ENCODE measurements at places on chromosomes 1 and 21.

DNA sequence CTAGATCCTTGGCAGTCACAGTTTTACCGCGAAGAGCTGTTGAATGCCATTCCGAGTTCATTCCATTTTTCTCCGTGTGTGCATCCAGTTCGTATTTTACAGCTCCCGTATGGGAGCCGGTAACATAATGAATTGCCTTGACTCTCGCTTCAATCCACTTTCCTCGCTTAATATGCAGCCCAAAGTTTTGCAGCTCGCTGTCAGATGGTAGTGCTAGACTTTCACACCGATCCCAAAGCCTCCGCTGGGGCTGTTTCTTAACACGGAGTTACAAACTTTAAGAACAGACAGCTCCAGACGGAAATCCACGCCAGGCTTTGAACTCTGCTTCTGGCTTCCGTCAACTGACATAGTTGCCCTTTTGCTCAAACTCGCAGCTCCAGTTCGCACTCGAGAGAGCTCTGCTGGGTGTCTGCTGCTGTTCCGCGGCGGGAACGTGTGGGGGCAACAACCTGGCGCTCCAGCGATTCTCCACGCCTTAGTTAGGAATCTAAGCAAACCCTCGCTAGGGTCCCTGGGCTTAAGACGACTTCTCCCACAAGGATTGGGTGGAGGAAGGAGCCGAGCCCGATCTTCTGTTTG lies 3.5 kb upstream of the ARID1A start:
- peak; percentile 70 for DNase-seq

DNA sequence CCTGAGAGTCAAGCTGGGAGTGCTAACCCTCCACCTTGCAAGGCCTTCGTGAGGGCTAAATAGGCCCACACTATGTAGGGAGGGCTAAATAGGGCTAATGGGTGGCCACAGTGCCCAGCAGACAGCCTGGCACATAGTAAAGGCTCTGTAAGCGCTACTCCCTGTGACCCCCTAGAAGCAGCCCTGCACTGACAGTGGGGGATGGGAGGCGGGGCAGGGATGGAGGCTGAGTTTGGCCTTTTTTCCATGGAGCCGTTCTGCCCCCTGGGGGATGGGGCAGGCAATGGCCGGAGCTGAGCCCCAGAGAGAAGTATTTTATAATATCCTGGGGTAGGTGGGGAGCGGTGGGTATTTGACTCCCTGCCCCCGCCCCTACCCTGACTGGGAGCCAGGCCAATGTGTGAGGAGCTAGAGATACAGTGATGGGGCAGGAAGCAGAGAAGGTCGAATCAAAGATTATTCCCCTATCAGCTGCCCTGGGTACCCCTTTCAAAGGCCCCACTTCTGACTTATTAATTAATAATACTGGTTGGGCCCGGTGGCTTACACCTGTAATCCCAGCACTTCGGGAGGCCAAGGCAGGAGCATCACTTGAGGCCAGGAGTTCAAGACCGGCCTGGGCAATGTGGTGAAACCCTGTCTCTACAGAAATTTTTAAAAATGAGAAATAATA lies 42.3 kb downstream of the LACTBL1 start:
- DNase-seq = no peak

- no peak for DNase-seq
These were observed 390.7 kb upstream of the ZP4 start for GRCh38 chr1:238281418-238281817.

DNA sequence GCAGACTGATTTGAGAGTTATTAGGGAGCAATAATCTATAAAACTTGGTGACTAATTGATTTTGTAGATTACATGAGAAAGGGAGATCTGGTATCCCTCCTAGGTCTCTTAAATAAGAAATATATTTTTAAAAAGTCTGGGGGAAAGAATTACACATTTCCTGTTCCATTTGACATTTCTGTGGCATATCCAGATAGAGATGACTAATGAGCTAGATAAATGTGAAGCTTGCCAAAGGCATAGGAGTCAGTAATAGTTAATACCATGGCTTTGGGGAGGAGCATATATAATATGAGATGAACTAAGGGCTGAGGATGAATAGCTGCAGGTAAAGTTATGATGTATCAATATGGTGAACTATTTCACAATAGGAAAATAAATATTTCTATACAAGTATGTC lies 663.7 kb downstream of the PTPRC start:
- peak; percentile 57 for DNase-seq

GRCh38 chr1:116943438-116943837 lies 33.7 kb downstream of the PTGFRN start:
- no peak for DNase-seq

DNA sequence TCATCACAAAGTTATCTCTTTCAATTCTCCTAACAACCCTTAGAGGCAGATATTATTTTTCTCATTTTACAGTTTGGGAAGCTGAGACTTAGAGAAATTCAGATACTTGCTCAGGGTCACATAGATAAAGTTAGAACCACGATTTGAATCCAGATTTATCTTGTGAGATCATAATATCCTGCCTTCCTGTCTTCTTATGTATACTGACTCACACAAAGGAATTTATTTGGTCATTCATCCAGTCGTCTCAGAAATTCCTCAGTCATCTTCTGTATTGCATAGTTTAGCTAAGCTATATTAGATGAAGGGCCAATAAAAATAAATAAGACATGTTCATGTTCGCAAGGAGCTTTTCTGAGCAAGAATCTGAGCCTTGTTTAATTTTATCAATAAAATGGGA lies 35.8 kb upstream of the RUNX1 start:
- DNase-seq = peak; percentile 67

DNA sequence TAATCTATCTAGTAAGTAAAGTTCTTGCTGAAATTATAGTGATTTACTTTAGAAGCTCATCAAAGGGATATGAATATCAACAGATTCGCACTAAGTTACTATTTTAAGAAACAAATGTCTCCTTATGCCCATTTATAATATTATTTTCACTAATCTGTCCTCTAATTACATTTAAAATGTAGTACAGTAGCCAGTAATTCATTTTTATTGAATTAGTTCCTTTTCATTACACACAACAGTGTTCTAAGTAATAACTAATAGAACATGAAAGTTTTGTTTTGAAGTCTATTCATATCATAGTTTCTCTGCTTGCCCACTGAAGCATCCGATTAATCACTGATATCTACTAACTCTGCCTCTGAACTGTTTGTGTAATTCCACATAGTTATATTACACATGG lies 225.8 kb downstream of the NEGR1 start:
- DNase-seq = no peak

- DNase-seq = no peak
These were observed 200.0 kb downstream of the KCNK2 start for GRCh38 chr1:215282557-215282956.

- no peak for DNase-seq
These were observed 250.9 kb downstream of the BACH1 start for GRCh38 chr21:29549614-29550013.

DNA sequence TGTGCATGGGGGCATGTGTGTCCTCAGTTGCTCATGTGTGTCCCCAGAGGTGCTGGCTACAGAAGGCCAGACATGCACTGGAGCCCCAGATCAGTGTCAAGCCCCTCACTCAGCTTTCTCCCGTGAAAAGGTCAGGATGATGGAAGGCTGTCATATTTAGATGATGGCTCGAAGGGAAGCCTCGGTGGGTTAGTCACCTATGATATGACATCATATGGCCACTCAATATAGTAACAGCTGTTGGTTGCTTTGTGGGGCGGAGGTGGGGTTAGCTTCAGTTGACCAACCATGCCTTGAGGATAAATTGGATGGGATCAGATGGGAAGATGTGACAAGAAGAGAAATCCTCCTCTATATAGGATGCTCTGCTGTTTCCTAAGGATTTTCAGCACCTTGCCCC lies 43.5 kb upstream of the ATF3 start:
- DNase-seq = no peak

DNA sequence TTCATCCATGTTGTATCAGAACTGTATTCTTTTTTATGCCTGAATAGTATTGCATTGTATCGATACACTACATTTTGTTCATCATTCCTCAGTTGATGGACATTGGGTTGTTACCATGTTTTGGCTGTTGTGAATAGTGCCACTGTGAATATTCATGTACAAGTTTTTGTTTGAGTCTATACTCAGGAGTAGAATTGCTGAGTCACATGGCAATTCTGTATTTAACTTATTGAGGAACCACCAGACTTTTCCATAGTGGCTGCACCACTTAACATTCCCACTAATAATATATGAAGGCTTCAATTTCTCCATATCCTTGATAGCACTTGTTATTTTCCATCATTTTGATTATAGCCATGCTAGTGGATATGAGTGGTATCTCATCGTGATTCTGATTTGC lies 56.2 kb downstream of the ALG6 start:
- DNase-seq = no peak

DNA sequence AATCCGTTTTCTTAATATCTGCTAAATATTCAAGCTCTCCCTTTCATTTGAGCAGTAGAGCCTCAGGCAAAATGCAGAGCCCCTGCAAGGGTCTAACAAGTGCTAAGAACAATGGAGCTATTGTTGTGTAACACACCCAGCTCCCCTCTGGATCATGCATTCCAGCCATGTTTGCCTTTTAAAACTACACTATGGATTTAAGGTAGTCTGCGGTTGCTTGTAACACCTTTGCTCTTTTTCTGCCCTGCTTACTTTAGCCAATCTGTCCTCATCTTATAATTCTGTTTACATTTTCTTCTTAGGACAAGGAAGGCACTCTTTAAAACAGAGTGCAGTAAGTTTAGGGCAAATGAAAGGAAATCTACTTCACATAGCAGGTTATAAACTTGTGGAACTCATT lies 60.0 kb upstream of the C1orf105 start:
- no peak for DNase-seq

GRCh38 chr1:234911787-234912186 lies 216.8 kb downstream of the TOMM20 start:
- DNase-seq = peak; percentile 53

DNA sequence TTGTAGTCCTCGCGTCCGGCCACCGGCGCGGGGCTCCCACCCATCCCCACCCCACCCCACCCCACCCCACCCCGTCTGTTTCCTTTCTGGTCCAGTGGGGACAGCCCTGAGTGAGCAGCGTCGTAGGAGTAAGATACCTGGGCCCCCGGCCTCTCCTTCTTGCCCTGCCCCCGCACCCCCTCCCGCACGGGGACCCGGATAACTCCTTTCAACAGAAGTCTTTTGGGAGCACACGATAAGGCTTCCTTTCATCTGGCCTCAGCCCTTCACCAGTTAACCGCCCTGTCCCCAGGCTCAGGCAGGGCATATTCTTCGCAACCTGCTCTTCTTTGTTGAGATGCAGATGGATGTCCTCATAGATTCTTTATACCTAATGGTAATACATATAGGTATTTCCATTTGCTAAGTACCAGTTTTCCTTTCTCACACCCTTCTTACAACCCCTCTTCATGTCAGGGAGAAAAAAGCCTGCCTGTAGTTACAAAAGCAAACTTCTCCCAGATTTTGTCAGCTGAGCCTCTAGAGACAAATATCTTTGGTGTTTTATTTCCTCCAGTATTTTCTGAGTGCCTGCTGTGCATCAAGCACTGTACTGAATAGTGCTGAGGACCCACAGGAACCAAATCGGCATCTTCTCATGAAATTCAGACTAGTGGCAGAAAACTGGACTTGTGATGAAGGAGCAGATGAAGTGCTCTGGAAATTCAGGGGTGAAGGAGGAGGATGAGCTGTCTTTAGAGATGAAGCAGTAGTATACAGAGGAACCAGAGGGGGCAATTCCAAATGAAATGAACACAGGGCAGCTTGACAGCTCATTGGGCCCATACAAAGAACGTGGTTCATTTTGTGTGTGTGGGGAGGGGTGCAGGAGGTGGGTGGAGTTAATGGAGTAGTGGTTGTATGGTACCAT lies 33.6 kb downstream of the SLC2A1 start:
- no peak for DNase-seq

GRCh38 chr1:55374801-55375616 lies 159.8 kb upstream of the USP24 start:
- DNase-seq = no peak

DNA sequence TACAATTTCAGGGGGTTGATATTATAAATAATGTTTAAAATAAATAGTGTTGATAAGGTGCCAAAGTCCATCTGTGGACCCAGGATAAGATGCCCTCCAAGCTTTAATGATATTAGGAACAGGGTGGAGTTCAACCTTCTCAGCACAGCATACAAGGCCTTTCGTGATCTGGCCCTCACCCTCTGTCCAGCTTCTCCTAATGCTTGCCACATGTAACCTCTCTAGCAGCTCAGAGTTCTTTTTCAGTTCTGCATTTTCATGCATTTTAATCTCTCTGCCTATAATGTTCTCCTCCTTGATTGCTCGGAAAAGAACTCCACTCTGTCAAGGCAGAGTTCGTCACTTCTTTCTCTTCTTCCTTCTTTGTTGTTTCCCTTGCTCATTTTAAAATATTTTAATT lies 21.4 kb upstream of the SMAP2 start:
- no peak for DNase-seq

DNA sequence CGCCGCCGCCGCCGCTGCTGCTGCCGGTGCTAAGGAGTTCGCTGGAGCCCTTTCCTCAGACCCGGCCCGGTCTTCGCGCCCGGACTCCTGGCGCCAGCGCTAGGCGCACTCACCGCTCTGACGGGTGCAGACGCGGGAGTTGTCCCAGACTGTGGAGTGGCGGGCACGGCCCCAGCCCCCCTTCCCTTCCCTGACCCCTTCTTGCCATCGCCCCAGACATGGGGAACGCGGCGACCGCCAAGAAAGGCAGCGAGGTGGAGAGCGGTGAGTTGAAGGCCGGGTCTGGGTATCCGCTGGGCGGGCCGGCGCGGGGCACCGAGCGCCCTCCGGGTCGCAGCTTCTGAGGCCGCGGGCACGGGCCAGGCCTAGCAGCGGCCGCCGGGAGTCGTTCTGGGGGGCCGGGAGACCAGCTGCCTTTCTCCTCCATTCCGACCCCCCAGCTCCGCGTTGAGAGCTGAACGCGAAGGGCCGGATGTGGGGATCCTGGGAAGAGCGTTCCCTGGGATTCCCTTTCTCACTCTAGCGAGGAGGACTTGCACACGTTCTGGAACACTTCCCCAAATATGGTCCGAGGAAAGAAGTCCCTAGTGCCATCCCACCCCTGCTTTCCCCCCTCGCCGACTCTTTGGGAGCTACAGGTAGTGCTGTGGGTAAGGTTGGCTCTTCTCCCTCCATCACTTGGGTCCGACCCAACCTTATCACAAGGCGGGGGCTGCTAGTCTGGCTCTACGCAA lies 65.8 kb upstream of the PRKACB start:
- no peak for DNase-seq

DNA sequence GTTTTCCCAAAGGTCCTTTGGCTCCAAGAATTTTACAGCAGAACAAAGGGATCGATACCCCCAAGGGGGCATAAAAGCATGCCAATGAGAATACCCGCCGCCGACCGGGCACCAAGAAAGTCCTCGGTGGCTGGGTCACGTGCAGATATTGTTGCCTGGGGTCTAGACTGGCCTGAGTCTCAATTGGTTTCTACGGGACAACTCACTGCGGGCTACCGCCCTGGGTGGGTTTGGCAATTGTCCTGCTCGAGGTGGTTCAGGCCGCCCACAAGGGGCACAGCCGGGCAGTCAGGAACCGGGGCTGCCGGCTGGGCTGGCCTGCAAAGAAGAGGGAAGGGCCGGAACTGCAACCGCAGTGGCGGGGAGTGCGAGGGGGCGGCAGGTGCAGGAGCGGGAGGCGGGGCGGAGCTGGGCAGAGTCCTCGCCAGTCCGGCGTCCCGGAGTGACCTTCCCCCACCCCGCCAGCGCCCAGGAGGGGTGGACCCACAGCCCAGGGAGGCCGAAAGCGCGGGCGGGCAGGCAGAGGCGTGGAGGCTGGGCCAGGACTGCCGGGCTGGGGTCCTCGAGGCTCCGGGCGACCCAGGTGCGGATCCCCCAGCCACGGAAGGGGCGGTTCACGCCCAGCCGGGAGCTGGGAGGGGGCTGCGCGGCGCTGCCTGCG lies 926 bp upstream of the ATP1B1 start:
- DNase-seq = no peak

GRCh38 chr1:169517558-169518186 lies 31.9 kb upstream of the SLC19A2 start:
- DNase-seq = no peak
